Astrocyte (in vitro differentiated cells and primary cell): ENCODE measurements at places on chromosomes 5 and 9.

GRCh38 chr5:106171708-106172107, 1499.0 kb downstream of the EFNA5 start:
- peak; percentile 64 for DNase-seq
- no peak overlapping the region for H3K4me3 ChIP-seq

DNA sequence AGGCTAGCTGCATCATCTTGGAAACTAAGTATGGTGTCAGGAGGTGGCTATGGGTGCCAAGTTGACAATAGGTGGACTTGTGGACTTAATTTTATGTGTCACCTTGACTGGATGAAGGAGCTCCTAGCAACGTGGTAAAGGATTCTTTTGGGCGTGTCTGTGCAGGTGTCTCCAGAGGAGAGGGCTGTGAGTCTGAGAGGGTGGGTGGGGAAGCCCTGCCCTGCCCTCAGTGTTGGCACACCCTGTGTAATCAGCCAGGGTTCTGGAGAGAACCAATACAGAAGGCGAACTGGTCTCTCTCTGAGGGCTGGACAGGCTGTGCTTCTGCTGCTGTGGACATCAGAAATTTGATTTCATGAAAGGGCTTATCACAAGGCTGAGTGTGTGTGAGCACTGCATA, 61.0 kb downstream of the GTF3C4 start:
- no peak for DNase-seq
- H3K4me1 ChIP-seq: no peaks in the 10 kb centered on the region
- H3K27ac ChIP-seq: no peak overlapping the region
- peaks cover 17% of the 10 kb centered on the region for H3K27me3 ChIP-seq
- no peak overlapping the region for H3K4me3 ChIP-seq
- H3K36me3 ChIP-seq: no peaks in the 10 kb centered on the region

GRCh38 chr5:27830546-27830945, 792.2 kb upstream of the CDH9 start:
- no peak overlapping the region for H3K27ac ChIP-seq
- H3K36me3 ChIP-seq: no peaks in the 10 kb centered on the region
- peak; percentile 45 for DNase-seq
- H3K4me3 ChIP-seq: no peak overlapping the region
- H3K27me3 ChIP-seq: no peaks in the 10 kb centered on the region
- H3K4me1 ChIP-seq: no peaks in the 10 kb centered on the region

- H3K27ac ChIP-seq: no peak overlapping the region
- DNase-seq: no peak
- H3K36me3 ChIP-seq: no peaks in the 10 kb centered on the region
- H3K27me3 ChIP-seq: no peaks in the 10 kb centered on the region
- no peaks in the 10 kb centered on the region for H3K4me1 ChIP-seq
- no peak overlapping the region for H3K4me3 ChIP-seq
Observed at GRCh38 chr5:6108540-6108848, 269.9 kb downstream of the MED10 start.

- H3K36me3 ChIP-seq: no peaks in the 10 kb centered on the region
- no peaks in the 10 kb centered on the region for H3K27me3 ChIP-seq
- DNase-seq: no peak
- H3K27ac ChIP-seq: no peak overlapping the region
Observed at GRCh38 chr5:55451976-55452375, 82.8 kb downstream of the PLPP1 start.

DNA sequence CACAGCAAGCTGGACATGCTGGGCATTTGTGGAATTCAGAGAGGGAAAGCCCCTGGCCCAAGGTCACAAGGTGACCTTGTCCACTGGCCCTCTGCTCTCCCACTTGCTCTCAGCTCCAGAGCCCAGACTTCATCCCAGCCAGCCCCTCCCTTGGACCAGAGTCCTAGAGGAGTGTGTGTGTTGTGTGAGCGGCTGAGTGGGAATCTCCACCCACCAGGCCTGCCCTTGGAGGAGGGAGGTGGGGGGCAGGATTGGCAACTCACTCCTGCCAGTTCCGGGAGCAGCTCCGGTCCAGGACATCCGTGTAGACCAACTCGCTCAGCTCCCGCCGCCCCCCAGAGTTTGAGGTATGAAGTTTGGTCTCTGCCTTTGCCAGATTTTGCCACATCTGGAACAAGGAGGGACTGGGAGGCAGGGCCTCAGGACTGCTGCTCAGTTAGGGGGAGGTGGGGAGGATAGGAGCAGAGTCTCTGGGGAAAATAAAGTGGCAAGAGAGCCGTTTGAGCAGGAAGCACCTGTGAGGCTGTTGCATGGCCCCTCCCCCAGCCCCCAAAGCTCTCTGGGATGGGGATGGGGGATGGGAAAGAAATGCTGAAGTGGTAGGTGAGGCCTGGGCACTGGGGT, 1.4 kb downstream of the MZB1 start:
- peaks cover 6% of the 10 kb centered on the region for H3K27me3 ChIP-seq
- no peak overlapping the region for H3K27ac ChIP-seq

DNA sequence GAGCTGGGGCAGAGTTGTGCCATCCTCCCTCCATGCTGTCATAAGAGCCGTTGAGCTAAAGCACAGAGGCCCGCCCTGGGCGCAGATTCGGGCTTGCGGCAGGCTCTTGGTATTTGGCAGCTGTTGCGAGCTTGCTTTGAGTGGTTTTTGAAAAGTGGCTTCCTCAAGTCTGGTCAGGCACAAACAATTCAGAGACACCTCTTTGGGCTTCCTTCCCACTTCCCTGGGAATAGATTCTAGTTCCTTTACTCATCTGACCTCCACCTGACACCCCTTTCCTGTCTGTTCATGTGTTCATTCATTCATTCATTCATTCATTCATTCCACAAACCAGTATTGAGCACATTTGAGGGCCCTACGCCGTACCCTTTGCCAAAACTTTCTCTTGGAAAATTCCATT, 27.4 kb downstream of the NCS1 start:
- H3K36me3 ChIP-seq: no peaks in the 10 kb centered on the region
- peak overlapping the region; percentile 31 for H3K27ac ChIP-seq
- H3K4me1 ChIP-seq: peaks cover 38% of the 10 kb centered on the region
- no peak overlapping the region for H3K4me3 ChIP-seq
- no peaks in the 10 kb centered on the region for H3K27me3 ChIP-seq

- H3K27ac ChIP-seq: peak overlapping the region; percentile 23
- peak; percentile 94 for DNase-seq
- no peak overlapping the region for H3K4me3 ChIP-seq
- no peaks in the 10 kb centered on the region for H3K27me3 ChIP-seq
- H3K36me3 ChIP-seq: no peaks in the 10 kb centered on the region
Observed at GRCh38 chr9:108551030-108551841, 304.6 kb downstream of the ACTL7B start.

DNA sequence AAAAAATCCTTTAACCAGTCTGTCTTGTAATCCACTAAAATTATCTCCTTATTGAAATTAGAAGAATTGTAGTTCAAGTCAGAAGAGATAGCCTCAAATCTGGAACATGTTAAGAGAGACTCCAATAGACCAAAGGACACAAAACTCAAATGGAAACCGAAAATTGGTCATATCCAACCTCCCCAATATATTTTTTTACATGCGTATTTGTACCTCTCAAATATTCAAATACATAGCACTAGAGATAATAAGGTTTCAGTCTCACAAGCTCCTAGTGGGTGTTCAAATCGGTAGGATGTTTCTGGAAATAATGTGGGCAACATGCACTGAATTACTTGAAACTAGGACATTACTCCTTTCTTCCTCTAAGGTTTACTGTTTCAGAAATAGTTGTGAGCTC, 33.5 kb downstream of the EPB41L4A start:
- H3K4me3 ChIP-seq: no peak overlapping the region
- no peaks in the 10 kb centered on the region for H3K36me3 ChIP-seq
- H3K27me3 ChIP-seq: no peaks in the 10 kb centered on the region
- no peaks in the 10 kb centered on the region for H3K4me1 ChIP-seq
- no peak overlapping the region for H3K27ac ChIP-seq
- DNase-seq: no peak

DNA sequence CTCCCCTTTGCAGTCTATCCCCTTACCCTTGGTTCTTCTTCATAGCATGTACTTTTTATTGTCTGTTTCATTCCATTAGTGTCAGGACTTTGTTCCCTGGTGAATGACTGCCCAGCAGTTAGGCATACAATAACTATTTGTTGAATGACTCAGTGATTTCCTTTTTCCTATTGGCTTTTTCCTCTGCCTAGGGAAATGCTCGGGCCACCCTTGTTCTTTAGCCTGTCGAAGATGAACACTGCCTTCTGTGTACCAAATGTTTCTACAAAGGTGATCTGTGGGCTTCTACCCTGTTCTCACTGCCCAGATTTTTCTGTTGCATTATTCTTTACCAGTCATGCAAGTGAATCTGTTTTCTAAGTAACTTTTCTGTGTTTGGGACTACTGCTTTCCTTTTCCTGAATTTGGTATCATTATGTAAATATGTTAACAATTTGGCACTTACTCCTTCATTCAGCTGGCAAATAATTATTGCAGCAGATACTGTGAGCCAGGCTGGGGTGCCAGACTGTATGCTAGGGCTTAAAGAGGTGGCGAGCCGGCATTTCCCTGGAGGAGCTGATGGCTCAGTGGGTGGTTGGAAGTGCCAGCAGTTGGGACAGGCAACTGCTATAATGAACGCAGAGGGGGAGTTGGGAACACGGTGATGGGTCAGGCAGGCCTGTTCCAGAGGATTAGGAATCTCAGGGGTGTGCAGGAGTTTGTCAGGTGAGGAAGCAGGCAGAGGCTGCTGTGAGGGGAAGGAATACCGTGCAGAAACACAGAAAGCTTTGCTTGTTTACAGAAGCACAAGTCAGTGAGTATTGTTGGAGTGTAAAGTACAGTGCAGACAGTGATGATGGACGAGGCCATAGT, 30.6 kb downstream of the KDM4C start:
- H3K27ac ChIP-seq: peak overlapping the region; percentile 29
- peak overlapping the region; percentile 24 for H3K4me3 ChIP-seq

DNA sequence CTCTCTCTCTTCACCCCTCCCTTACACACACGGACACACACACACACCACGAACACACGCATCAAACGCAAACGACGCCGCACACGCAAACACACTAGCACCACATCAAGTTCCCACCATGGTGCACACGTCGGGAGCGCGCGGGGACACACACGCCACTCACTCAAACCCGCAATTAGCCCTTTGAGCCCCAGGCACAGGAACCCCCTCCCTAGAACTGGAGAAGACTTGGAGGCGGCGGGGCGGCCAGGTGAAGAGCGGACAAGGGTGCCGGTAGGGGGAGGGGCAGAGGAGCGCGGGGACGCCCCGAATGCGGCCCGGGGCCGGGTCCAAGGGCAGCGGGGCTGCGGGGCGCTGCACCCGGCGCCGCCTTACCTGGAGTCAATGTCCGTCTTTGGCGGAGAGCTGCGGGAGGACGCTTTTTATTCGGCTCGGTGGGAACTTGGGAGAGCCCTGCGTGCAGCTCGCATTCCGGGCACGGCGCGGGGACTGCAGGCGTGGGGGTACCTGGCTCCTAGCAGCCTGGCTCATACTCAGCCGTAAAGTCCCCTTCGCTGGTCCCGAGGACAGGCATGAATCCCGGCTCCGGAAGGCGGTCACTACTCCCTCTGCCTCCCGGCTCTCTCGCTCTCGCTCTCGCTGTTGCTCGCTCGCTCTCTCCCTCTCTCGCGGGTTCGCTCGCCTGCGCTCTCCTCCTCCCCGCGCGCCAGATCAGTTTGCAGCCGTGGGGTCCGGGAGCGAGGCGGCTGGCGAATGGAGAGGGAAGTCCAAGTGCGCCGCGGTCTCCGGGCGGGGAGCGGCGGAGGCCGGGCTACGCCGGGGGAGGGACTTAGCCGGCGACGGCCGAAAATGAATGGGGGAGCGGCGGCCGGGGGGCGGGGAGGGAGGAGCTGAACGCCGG, at the start of gene BRINP1:
TSS of gene BRINP1 (minus strand) at position 755 of the 901 bp plus-strand sequence. CDS start 56,080 bp downstream, outside the sequence.
- peak; percentile 50 for DNase-seq
- H3K4me1 ChIP-seq: no peaks in the 10 kb centered on the region
- peak within 1 kb of the TSS; percentile 44 for H3K4me3 ChIP-seq
- no peaks in the 10 kb centered on the region for H3K36me3 ChIP-seq
- H3K27me3 ChIP-seq: peaks cover 16% of the 10 kb centered on the region
- H3K27ac ChIP-seq: no peak within 1 kb of the TSS

DNA sequence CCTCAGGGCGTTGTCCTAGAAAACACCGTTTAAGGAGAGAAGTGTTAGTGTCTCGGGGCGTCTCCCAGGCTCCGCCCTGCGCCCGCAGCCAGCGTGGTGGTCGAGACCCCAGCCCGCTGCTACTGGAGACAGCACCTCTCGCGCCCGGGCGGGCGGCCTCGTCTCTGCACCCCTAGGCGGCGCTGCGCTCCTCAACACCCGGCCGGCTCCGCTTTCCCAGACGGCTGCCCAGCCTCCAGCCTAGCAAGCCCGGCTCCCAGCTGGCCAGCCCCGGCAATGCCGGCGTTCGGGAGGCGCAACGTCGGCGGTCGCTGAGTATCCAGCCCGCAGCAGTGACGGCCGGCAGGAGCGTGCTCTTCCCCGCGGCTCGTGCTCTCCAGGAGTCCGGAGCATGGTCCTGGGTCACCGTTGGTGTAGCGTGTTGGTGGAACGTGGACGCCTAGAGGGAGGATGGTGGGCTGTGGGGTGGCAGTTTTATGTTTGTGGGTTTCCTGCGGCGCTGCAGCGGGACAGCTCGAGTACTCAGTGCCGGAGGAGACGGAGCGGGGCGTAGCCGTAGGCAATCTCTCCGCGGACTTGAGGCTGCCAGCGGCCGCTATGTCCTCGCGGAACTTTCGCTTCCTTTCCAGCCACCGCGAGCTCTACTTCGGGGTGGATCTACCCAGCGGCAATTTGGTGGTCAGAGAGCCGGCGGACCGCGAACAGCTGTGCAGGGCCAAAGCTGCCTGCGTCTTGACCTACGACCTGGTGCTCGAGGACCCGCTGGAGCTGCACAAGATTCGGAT, 536 bp downstream of the PCDHAC1 start:
- H3K4me3 ChIP-seq: peak overlapping the region; percentile 37
- peaks cover 3% of the 10 kb centered on the region for H3K4me1 ChIP-seq
- peak; percentile 5 for DNase-seq
- H3K36me3 ChIP-seq: no peaks in the 10 kb centered on the region
- no peak overlapping the region for H3K27ac ChIP-seq

DNA sequence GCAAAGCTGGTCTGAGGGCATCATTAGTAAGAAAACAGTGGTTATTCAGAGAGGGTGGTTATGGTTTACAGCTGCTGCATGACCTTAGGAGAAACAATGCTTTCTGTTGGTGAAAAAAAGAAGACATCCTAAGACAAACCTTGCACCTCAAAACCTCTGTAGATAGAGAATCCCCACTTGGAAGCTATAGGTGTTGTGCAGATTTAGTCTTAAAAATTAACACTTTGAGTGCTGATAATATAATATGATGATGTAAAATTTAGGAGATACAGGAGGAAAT, 1.4 kb upstream of the PTTG1 start:
- peak overlapping the region; percentile 91 for H3K27ac ChIP-seq
- H3K4me1 ChIP-seq: peaks cover 23% of the 10 kb centered on the region
- H3K27me3 ChIP-seq: no peaks in the 10 kb centered on the region
- H3K4me3 ChIP-seq: no peak overlapping the region
- no peak for DNase-seq
- peaks cover 3% of the 10 kb centered on the region for H3K36me3 ChIP-seq
